Stimulated activated naive CD8-positive, alpha-beta T cell treated with anti-CD3 and anti-CD28 coated beads, Interleukin-15, amount 100 ng/mL, for 72 hours (primary cell): ENCODE measurements at places on chromosomes 16 and 17.

DNA sequence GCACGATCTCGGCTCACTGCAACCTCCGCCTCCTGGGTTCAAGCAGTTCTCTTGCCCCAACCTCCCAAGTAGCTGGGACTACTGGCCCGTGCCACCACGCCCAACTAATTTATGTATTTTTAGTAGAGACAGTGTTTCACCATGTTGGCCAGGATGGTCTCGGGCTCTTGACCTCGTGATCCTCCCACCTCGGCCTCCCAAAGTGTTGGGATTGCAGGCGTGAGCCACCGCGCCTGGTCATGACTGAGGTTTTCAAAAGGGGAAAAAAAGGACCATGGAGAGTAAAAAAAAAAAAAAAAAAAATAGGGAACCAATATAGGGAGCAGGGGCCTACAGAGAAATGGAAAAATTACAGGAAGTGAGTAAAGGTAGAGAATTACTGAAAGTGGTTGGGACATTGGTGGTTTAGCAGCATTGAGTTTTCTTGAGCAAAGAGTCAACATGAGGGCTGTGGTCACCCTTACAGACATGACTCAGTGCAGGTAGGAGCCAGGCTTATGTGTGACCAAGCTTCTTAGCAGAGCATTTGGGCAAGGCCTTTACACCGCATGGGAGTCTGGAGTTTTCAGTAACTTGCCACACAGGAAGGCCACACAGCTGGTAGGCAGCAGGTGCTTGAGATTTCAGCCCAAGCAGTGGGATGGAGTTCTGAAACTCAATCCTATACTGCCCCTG is 447.3 kb downstream of the HS3ST3B1 start:
- no peak for DNase-seq

- no peak for DNase-seq
Measured at GRCh38 chr17:57259817-57260216, 3.5 kb downstream of the MSI2 start.

DNA sequence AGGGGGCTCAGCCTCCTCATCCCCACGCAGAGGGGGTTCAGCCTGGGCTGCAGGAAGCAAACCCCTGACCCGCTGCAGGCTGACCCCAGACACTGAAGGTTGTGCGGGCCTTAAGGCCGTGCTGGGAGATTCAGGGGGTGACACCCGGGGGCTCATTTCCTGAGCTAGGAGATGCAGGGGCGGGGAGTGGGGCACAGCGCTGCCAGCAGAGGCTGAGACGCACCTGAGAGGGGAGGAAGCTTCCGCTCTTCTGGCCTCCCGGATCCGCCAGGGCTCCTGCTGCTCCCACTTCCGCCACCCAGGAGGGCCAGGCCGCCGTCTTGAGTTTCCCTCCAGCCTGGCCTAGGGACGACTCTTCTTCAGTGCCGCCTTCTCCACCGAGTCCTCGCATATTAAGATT is 173.2 kb upstream of the FOXF1 start:
- DNase-seq: no peak

DNA sequence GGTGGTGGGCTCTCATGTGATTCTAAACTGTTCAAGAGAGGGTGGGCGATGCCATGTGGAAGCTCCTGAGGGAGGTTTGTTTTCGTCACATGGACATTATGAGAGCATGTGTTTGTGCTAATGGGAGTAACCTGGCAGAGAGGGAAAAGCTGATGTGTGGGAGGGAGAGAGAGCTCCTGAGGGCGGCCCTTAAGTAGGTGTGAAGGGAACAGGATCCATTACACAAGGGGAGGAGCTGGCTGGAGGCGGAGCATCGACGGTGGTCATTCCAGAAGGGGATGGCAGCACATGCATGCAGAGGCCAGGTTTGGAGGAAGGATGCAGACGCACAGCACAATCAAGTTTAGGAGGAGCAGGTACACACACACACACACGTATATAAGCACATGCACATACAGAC is 197.5 kb downstream of the RPTOR start:
- no peak for DNase-seq

DNA sequence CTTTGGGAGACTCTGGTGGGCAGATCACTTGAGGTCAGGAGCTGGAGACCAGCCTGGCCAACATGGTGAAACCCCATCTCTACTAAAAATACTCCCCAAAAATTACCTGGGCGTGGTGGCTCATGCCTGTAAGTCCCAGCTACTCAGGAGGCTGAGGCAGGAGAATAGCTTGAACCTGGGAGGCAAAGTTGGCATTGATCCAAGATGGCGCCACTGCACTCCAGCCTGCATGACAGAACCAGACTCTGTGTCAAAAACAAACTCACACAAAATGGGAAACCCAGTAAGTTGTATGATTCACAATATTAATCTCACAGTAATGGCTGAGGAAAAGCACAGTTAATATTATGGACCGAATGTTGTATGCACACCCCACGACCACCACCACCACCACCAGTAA is 24.3 kb downstream of the WSB1 start:
- DNase-seq: no peak

DNA sequence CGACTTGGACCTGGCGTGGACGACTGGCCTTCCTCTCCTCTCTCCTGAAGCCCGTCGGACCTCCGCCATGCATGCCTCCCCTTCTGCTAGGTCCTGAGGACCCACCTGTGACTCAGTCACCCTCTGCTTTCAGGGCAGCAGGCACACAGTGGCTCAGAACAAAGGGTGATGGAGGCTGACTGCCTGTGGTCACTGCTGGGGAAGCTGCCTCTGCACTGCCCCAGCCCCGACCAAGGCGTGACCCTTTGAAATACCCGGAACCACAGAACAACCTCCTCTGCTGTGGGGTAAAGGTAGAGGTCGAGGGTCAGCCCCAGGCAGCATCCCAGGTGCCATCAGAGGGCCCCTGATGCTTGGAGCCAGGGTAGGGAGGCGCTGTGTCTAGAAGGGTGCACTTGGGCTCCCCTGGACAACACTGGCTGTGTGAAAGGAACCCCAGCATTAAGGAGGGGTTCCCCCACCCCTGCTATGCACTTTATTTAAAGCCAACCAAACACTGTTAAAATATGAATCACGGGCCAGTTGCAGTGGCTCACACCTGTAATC is 12.5 kb upstream of the SLC4A1 start:
- DNase-seq: no peak

- DNase-seq: no peak
Measured at GRCh38 chr17:12665263-12666210, at the start of gene MYOCD. TSS of gene MYOCD (plus strand) at chr17:12665890. CDS start at chr17:12666189, 299 bp downstream.

- no peak for DNase-seq
Measured at GRCh38 chr16:23833960-23834685, 1.7 kb upstream of the PRKCB start.

DNA sequence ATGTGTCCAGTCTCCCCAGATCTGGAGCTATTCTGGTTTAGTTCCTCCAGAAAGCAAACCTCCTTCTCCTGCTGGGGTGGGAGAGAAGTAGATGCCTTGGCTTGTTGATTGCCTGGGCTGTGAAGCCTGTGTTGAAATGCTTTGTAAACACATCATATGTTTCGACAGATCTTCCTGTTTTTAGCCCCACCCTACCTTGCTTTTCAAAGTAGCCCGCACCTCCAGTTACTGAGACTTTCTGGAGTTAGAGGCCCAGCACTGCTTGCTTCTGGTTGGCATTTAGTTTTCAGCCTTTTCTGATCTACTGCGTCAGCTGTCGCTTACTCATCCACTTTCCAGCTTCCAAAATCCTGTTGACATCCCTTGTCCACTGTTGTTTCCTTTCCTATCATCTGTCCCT is 17.9 kb upstream of the NDEL1 start:
- no peak for DNase-seq

GRCh38 chr16:4140652-4141051 is 24.4 kb upstream of the ADCY9 start:
- DNase-seq: no peak

- no peak for DNase-seq
Measured at GRCh38 chr17:32513579-32513978, 26.8 kb downstream of the CDK5R1 start.

GRCh38 chr17:50928646-50929045 is 62.5 kb upstream of the TOB1 start:
- no peak for DNase-seq

GRCh38 chr17:57006040-57006439 is 28.1 kb downstream of the SCPEP1 start:
- no peak for DNase-seq

DNA sequence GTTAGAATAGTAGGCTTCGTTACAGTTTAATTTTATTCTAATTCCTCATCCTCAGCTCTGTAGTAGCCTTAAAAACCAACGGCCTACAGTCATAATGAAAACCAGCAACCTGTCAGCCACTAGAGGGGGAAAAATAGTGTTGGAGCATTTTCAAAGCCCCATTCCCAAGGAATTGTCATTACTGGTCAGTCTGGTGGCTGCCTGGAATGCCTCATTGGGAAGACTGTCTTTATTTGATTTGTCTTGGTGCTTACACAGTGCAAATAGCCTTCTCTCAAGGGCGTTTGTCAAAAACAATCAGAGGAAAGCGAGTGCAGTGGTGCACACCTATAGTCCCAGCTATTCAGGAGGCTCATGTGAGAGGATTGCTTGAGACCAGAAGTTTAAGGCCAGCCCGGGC is 4.7 kb downstream of the LPCAT2 start:
- DNase-seq: no peak

- DNase-seq: no peak
Measured at GRCh38 chr16:50797456-50797855, 55.6 kb downstream of the CYLD start.

DNA sequence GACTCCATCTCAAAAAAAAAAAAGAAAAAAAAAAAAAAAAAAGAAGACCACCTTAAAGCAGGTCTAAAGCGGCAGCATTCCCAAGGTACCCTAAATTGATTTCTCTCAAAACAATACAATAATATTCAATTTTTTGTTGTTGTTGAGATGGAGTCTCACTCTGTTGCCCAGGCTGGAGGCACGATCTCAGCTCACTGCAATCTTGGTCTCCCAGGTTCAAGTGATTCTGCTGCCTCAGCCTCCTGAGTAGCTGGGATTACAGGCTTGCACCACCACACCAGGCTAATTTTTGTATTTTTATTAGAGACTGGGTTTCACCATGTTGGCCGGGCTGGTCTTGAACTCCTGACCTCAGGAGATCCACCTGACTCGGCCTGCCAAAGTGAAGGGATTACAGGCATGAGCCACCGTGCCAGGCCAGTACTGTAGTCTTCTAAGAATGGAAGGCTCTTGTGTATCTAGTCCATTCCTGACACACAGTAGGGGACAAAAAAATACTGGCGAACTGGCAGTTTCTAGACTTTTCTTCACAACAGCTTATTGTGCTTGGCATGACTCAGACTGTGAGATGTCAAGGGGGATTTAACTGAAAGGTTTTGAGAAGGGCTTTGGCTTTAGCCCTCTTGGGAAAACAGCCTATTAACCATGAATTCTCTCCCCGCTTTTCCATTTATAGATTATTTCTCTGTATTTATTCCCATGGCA is 17.3 kb downstream of the CDR2 start:
- DNase-seq: peak; percentile 33

- no peak for DNase-seq
Measured at GRCh38 chr17:35376245-35376644, 2.8 kb upstream of the SLFN11 start.

DNA sequence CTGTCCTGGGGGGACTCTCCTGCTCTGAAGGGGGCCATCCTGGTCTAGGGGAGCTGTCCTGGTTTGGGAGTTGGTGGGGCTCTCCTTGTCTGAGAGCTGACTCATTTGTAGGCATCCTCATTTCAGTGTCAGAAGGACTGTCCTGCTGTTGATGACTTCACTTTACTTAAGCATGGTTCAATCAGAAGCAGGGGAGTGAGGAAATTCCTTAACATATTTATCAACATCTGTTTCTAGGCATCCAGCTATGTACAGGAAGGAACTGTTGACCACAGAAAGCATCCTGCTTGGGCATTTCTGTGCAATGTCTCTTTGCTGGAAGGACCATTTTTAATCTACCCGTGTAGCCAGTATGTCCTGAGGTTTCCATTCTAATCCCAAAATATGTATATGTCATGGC is 502.7 kb upstream of the HSBP1 start:
- no peak for DNase-seq

GRCh38 chr16:57966204-57966771 is 4.6 kb downstream of the CNGB1 start:
- no peak for DNase-seq

GRCh38 chr17:82944990-82945389 is 105.2 kb upstream of the ZNF750 start:
- DNase-seq: no peak

DNA sequence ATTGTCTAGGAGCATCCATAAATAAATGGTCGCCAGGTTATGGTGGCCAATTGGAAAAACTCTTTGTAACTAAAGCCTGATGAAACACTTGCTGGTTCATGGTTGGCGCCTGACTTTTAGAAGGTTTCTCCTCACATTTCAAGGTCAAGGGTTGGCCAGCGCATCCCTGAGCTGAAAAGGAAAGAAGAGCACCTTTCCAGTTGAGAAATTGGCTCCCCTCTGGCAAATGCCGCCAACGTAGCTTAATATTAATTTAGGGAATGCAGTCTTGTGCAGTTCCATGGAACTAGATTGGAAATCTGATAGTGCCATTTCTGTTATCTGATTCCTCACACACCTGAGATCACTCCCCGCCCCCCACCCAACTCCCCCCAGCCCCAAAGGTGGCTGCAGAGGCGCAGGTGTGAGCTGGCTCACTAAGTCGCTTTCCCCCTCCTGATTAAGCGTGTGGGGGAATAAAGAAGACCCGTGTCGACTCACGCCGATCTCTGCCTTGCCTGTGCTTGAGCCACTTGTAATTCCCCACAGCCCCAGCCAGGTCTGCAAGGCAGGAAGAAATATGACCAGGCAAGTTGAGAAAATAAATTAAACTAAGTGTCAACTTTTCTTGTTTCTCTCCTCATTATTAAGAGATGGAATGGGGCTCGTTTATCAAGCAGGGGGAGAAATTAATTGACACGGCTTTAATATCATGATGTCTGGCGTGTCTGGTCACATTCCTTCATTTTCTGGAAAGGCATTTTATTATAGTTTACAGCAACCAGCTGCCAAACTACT is 157.7 kb downstream of the CCDC182 start:
- no peak for DNase-seq

DNA sequence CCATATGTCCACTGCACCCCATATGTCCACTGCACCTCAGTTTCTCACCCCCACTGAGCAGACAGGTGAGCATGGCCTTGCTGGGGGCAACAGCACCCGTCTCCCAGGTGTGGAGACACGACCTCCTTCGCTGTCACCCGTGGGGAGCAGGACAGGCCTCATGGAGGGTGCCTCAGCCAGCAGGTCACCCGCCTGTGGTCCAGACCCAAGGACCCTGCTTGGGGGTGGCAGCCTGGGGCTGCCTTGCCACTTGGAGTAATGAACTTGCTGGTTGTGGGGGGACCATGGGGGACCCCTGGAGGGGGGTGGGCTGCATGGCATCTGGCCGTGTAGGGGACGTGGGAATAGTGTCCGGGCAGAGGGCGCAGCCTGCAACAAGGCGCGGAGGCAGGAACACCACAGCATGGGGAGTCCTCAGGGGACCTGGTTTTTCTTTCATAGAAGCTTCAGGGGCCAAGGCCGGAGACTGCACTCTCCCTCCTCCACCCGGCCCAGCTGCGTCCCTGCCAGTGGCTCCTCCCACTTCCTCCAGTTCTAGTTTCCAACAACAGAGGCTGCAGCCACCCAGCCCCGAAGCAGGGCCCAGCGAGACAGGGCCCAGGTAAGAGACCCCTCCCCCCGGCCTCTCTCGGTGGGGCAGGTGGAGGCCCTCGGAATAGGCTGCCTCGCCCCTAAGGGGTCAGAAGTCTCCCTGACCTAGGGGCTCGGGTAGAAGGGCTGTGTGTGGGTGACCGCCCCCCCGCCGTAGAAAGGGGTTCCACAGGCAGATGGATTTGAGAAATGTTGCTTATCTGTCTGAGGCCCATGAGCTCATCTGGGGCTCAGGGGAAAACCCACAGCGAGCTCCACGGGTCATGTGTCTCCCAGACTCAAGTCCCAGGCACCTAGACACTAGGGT is at the start of gene NHLRC4:
Gene NHLRC4, plus strand, starts transcription at position 531 of the 898 bp plus-strand sequence. CDS start 1,043 bp downstream, outside the sequence.
- DNase-seq: peak; percentile 72

GRCh38 chr17:14019186-14019956 is 49.9 kb upstream of the COX10 start:
- no peak for DNase-seq
